ENCODE measurements at places on chromosomes 3 and 15.

DNA sequence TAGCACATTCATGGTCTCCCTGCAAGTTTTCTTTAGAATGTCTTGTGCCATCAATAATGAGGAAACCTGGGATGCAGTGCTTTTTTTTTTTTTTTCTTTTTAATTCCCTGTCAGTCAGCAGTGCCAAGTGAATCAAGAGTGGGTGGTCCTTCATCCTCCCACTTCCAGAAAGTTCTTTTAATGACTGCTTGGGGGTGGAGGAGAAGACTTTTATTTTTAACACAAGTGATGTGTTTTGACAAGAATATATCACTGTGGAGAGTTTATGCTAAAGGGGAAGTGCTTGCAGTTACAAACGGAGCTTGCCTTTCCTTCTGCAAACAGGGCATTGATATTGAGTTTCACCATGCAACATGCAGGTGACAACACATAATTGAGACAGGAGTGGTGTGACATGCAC is 69.7 kb downstream of the CACNA2D3 start:
- DNase-seq = no peak

GRCh38 chr3:151285940-151286339 is 7.6 kb upstream of the P2RY14 start:
- DNase-seq = no peak

GRCh38 chr3:41111011-41111410 is 88.3 kb upstream of the CTNNB1 start:
- DNase-seq = no peak

GRCh38 chr3:8215821-8216220 is 285.8 kb upstream of the LMCD1 start:
- no peak for DNase-seq

DNA sequence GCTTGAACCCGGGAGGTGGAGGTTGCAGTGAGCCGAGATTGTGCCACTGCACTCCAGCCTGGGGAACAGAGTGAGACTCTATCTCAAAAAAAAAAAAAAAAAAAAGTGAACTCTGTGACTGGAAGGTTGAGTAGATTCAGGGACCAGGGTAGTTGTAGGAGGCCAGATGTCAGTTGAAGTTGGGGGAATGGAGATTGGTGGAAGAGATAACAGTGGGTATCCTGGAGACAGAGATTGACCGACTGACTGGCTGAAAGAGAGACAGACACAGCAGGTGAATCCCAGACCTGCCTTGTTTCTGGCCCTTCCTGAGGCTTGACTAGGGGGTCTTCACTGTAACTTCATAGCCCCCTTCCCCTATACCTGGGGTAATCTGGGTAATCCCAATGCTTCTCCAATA is 22.1 kb upstream of the RNU6-1 start:
- DNase-seq = no peak

- no peak for DNase-seq
Measured at GRCh38 chr3:42685363-42685881, at the start of gene KLHL40. Gene KLHL40 (plus strand): TSS chr3:42685537. CDS start chr3:42685619, 82 bp downstream.

- peak; percentile 56 for DNase-seq
Measured at GRCh38 chr3:50256978-50257890, 11.7 kb upstream of the SEMA3B start.

- DNase-seq = no peak
Measured at GRCh38 chr3:184836090-184836822, 24.3 kb downstream of the VPS8 start.

DNA sequence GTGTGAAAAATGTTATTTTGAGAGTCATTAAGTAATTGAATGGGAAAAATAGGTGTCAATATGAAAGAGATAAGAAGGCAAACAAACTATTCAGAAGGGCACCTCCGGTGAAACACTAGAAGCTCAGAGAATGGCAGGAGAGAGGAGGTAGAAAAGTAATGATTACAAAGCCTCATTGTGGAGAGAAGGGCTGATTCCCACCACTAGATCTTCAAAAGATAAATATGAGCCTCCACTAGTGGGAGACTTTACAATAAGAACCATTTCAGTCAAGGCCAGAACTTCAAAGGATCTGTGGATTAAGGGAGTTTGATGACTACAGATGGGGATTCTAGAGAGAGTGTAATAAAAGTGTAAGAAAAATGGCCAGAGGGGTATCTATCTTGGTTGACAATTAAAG is 535.6 kb downstream of the NLGN1 start:
- DNase-seq = no peak

GRCh38 chr3:141386126-141386488 is 17.8 kb downstream of the ZBTB38 start:
- DNase-seq = no peak

- no peak for DNase-seq
Measured at GRCh38 chr15:70094690-70095311, 2.9 kb downstream of the TLE3 start.

DNA sequence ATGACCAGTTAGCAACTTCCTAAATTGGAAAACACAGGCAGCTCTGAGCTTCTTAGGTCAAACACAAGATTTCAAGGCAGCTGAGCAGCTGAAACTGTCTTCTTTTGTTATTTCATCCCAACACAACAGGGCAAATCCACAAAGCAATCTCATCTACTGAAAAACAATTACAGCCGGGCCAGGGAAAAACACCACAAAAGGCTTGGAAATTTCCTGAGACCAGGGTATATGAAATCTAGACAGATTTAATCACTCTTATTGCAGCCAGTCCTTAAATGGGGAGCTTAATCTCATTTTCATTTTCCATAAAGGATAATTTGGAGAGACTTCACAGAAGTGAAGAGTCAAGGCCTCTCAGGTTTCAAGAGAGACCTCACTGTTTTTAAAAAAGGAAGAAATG is 181.8 kb downstream of the SSR3 start:
- DNase-seq = no peak

DNA sequence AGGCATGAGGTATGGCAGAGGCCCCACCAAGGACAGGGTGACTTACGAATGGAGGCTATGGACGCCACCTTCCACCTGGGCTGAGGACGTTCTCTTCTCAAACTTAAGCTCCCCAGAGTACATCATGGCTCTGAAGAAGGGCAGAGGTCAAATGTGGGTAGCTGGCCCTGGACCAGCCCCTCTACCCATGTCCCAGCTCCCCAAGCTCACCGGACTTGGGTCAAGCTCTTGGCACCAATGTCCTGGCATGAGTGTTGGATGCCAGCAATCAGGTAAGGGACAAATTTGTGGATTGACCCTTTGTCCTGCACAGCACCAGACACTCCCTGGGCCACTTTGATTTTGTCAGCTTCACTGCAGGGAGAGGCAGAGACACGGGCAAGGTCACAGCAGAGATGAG is 2.5 kb downstream of the NDUFAF3 start:
- DNase-seq = no peak

DNA sequence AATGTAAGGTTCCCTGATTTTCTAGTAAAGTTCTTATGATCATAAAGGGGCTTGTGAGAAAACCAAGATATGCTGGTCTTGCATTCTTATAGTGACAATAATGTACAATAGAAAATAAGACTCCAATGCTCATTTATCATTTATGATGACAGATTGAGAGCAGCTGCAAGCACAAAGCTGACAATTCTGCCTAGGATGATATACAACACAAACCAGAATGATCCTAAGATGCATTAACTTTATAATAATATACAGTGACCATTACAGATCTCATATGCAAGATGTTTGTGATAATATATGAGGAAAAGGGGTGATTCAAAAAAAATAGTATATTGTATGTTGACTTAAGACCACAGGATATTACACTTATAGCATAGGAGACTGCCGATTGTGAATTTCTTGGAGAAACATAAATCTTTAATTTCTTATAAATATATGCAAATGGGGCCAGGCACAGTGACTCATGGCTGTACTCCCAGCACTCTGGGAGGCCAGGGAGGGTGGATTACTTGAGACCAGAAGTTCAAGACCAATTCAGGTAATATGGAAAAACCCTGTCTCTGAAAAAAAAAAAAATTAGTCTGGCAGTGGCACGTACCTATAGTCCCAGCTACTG is 387.0 kb downstream of the ZBBX start:
- DNase-seq = no peak

Data from nephron progenitor cell (in vitro differentiated cells).